ENCODE measurements at places on chromosomes 5 and 9.

- no peak for DNase-seq
Measured at GRCh38 chr5:41043109-41043747, 27.9 kb downstream of the MROH2B start.

- DNase-seq, result no peak
Measured at GRCh38 chr5:173697931-173698579, 81.6 kb upstream of the BOD1 start.

DNA sequence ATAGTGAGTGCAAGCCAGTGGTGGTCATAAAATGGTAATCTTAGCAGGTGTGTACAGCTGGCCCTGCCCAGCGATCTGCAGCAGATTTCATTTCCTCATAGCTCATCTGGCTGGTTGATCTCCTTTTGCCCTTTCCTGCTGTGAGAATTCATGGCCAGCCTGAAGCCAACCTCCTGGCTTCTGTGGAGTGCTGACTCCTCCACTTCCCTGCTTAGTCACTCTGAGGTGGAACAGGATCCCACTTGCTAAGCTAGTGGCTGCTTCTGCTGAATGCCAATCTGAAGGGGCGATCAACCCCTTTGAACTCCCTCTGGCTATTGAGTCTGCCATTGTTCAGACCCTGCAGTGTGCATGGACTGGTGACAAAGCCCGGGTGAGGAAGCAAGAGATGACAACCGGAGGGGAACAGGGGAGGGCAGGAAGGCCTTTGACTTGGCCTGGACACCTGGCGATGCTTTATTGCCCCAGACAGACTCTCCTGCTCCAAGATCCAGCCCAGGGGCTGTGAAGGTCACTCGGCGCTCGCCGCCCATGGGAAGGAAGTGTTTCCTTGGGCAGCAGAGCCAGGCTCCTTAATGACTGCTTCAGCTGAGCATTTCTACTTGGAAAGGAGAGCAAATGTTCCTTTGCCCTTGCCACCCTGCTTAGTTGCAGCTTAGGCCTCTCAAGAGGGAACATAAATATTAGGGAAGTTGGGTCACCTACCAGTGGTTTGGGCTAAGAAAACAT, 341.1 kb downstream of the ZSWIM6 start:
- DNase-seq, result no peak

DNA sequence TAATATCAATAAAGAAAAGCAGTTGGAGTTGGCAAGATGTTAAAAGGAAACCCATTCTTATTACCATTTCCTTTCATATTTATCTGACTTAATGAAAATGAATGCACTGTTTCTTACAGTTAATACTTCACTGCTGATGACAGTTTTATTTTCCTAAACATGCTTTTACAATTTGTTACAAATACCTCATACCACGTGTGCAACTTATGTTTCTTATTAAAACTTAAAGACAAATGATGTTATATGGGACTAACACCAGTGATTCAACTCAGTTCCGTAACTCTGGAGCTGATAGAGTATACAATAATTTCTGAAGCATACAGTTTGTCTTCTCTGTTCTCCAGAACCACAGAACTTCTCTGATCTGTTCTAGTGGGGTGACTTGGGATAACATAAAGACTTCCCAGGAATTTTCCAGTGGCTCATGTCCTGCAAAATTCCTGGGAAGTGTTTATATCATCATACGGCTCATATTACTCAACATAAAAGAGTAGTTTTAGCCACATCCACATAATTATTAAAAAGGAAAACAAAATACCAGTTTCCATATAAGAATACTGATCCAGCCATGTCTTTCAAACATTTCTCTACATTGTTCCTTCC, 1259.0 kb upstream of the C9orf72 start:
- DNase-seq, result no peak

- no peak for DNase-seq
Measured at GRCh38 chr9:115022760-115023434, 92.5 kb upstream of the TNFSF8 start.

DNA sequence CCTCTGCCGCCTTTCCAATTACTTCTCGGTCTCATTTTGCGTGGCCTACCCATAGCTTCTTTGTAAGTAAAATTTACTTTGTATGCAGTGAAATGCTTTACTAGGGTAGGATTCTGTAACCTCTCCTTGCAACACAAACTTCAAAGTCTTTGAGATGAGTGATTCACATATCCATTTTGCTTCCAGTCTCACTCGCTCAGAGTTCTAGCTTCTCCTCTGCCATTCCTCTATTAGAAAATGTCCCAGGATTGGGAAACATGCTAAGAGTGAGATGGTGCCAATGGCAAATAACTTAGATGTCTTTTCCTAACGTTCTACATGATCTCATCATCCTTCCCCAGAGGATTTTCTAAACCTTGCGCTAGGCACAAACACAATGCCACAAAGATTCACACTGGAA, 270.5 kb upstream of the SLC30A5 start:
- DNase-seq, result no peak

GRCh38 chr5:66144834-66145390, 812 bp downstream of the SREK1 start:
- DNase-seq, result no peak

DNA sequence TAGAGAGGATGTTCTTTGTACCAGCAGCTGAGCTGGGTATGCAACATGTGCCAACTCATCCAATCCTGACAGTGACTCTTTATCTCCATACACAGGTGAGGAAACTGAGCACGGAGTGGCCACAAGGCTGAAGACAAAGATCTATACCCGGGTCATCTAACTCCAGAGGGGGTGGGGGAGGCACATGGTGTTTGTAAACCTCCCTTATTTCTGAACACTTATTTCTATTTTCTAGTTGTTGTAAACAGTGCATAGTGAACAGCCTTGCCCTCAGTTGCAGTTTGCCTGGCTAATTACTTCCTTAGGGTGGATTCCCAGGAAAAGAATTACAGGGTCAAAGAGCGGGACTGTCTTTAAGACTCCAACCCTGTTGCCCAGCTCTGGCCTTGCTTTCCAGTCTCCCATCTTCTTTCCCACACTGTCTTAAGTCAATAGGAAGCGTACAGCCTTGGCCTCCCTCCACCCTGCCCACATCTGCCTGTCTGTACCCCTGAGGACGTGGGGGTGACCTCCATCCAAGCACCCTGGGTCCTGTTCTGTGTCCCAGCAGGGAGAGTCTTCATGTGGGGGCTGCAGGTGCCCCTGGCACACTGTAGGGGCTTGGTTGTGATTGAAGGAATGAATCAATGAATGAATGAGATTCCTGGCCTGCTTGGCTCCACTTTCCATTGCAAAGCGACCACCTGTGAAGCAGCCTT, 13.2 kb upstream of the FIBCD1 start:
- no peak for DNase-seq

DNA sequence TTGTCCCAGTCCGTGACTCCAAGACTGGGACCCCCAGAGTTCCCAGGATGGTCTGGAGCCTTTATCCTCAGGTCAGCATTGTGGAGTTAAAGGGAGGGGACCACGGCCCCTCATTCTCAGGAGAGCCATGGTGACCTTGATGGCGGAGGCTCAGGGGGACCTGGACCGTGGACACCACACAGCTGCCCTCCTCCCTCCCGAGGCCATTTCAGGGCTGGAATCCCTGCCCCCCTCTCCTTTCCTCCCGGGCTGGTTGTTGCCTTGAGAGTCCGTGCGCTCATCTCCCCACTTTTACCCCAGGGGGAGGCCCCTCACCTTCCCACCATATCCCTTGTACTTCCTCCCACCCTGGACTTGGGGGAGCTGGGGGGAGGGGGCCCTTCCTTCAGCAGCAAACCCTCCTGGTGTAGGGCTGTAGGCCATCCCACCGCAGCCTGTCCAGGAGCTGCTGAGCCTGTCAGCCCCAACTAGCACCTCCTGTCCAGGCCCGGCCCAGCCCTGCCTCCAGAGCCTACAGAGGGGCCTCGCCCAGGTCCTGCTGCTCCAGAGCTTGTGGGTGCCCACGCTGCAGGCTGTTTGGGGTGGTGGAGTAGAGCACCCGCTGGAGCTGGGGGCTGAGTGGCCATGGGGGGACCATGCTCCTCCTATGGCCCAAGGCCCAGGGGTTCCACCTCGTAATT, 14.3 kb upstream of the AJM1 start:
- DNase-seq, result no peak

DNA sequence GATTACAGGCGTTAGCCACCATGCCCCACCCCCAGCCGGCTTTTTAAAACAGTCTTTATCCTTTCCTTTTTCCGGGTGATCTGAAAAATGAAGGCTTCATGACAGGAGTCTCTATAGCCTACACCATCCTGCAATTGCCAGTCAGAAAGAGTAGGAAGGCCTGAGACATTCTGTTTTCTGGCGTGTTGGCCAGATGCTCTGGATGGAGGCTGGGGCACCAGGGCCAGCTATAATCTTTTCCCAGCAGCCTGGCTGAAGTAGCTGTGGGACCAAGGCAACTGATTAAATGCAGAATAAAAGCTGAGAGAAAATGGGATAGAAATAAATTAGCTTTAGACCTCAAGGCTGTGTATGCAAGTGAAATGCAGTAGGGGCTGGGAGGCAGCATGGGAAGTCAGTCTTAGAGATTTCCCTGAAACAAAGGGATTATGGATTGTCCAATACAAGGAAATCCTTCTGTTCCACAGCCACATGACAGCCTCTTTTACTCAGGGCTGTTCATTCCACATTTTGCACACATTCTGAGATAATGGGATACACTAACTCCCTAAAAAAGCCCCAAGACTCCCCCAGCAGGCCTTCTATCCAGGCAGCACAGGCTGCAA, 116.0 kb upstream of the LRRTM2 start:
- DNase-seq, result no peak

- DNase-seq, result no peak
Measured at GRCh38 chr9:134978272-134978671, 60.6 kb upstream of the FCN1 start.

- DNase-seq, result no peak
Measured at GRCh38 chr9:112084334-112084733, 90.8 kb downstream of the SUSD1 start.

GRCh38 chr9:132885720-132886333, 7.1 kb downstream of the SPACA9 start:
- DNase-seq, result no peak

DNA sequence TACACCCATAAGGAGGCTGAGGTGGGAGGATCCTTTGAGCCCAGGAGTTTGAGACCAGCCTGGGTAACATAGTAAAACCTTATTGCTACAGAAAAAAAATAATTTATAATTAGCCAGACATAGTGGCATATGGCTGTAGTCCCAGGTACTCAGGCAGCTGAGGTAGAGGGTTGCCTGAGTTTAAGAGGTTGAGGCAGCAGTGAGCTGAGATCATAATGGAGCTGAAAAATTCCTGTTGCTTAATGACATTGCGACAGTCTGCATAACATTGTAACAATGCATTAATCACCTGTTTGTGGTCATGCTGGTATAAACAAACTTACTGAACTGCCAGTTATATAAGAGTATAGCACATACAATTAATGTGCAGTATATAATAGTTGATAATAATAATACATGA, 214.2 kb downstream of the TRIM32 start:
- no peak for DNase-seq

DNA sequence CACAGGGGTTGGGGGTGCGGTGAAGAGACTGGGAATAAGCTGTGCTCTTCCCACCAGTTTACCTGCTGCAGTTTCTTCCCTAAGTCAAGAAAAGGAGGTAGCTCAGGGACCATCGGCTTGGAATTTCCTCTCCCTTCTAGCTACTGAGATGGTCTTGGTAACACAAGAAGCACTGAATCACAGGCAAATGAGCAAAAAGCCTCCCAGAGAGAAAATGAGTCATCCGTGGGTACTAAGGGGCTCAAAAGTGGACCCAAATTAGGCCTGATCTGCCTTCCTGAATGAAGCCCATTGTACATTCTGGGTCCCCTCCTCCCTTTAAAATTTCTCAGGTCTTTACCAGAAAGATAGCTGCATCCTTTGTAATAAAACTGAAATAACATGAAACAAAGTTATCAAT, 49.9 kb downstream of the PTPN3 start:
- no peak for DNase-seq
